Vagina (tissue), 2 donors: ENCODE measurements at places on chromosomes 3 and 15. TPM values are rescaled to one million over a fixed set of nuclear protein-coding genes. Genes with fewer than 3 reads are reported as not detected.
A peak's percentile ranks its signal among the peaks of the same experiment; 100 is the strongest.

- DNase-seq: peak; percentile 93
Observed at GRCh38 chr3:42501321-42501680, 1.1 kb upstream of the VIPR1 start.

DNA sequence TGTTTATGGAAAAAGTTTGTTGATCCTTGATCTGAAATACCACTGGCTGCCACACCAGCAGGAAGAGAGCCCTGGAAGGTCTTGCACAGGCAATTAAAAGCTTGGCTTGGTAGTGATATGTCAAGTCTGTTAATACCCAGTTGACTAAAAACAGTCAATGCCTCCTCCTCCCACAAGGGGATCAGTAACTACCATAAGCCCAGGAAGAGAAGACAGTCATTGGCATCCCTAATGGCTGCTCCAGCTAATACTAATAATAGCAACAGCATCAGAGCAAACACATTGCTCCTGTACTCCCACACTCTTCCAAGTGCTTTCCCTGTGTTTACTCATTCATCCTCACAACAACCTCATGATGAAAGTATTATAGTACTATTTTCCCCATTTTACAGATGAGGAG lies 528.6 kb downstream of the TAFA4 start:
- no peak for DNase-seq

DNA sequence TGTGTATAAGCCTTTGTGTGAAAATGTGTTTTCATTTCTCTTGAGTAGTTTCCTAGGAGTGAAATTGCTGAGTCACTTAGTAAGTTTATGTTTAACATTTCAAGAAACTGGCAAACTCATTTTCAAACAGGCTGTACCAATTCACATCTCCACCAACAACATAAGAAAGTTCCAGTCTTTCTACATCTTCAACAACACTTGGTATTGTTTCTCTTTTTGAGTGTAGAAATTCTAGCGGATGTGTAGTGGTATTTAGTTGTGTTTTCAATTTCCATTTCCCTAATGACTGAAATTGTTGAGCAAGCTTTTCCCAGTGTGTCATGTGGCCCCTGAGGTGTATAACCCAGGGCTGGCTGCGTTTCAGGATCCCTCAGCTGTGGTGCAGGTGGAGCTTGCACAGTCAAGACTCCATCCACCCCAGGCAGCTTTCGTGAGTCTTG lies 258.5 kb downstream of the PDCD6IP start:
- no peak for DNase-seq

- no peak for DNase-seq
Observed at GRCh38 chr15:70439880-70440279, 323.5 kb downstream of the UACA start.

DNA sequence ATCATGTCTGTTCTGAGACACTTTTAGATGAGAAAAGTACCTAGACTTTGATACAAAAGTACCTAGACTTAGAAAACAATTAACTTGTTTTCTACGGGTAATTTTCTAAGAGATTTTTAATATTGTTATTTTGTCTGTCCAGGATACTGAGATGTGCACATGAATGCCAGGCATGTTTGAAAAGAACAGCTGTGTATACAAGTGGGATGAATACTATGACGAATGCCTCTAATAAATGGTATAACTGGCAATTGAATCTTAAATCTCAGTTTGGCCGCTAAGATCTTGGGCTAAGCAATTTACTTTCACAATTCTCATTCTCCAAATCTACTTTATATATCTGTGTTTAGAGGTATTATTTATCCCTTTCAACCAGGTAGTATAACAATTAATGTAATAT lies 207.4 kb downstream of the CBLB start:
- no peak for DNase-seq

Gene POPDC2
- 3.4 TPM for total RNA-seq

Gene FES
- 47.4 TPM for total RNA-seq

DNA sequence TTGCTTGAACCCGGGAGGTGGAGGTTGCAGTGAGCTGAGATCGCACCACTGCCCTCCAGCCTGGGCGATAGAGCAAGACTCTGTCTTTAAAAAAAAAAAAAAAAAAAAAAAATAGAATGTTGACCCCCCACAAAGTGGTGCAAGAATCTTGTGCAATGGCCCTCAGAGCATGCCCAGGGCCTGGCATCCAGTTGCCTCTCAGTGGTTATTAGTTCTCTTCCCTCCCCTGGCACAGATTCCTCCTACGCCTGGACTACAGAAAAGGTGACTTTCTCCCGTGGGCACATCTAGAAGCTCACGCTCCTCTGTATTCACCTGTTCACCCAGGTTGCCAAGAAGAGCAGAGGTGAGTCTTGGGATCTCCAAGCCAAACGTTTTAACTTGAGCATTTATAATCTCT lies 36.7 kb downstream of the ACSBG1 start:
- DNase-seq: no peak

DNA sequence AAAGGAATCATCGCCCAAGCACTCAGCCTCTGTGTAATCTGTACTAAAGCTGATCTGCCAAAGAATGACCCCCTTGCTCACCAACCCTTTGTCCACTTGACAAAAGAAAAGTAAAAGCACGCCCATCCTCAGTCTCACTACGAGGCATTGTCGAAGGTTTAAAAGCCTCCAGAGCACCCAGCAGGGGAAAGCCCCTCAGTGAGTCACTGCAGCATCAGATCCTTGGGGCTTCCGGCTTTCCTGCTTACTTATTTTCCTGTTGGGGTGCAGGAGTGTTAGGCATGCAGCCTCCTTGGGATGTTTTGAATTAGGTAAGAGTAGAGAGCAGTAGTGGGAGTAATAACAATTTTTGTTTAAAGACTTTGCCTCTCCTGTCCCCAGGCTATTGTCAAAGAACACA lies 216.1 kb downstream of the MTHFS start:
- DNase-seq: no peak

DNA sequence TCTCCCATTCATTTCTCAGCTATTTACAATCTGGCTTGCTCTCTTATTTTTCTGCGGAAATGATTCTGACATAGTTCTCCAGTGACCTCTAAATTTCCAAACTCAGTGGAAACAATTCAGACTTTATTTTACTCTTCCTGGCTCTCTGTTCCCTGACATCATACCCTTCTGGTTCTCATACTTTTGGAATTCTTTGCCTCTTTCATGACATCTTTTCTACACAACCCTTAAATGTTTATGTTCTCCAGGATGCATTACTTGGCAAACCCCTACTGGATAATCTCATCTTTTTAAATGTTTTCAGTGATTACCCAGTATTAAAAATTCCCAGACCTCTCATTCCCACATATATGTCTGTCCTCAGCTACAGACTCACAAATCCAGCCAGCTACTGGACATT lies 23.9 kb upstream of the PLSCR4 start:
- DNase-seq: no peak

- DNase-seq: no peak
Observed at GRCh38 chr15:74383286-74383685, 15.8 kb upstream of the CYP11A1 start.

Gene UBAP1L
- total RNA-seq: 5.4 TPM

DNA sequence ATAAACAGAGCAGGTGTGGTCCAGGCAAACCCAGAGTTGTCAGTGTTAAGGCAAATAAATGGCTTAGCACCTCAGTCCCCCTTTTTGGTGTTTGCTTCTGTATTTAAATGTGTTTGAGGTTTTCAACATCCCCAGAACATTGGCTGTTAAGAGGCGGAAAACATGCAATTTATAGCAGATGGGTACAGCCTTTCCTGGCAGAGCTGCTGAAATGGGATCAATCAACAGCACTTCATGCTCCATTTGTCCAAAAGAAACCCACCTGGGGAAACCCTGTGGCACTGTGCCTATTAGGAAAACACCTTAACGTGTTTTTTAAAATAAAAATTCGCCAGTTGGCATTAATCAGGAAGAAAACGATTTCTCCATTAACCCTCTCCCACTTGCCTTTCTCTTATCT lies 135.4 kb downstream of the MCTP2 start:
- DNase-seq: no peak

DNA sequence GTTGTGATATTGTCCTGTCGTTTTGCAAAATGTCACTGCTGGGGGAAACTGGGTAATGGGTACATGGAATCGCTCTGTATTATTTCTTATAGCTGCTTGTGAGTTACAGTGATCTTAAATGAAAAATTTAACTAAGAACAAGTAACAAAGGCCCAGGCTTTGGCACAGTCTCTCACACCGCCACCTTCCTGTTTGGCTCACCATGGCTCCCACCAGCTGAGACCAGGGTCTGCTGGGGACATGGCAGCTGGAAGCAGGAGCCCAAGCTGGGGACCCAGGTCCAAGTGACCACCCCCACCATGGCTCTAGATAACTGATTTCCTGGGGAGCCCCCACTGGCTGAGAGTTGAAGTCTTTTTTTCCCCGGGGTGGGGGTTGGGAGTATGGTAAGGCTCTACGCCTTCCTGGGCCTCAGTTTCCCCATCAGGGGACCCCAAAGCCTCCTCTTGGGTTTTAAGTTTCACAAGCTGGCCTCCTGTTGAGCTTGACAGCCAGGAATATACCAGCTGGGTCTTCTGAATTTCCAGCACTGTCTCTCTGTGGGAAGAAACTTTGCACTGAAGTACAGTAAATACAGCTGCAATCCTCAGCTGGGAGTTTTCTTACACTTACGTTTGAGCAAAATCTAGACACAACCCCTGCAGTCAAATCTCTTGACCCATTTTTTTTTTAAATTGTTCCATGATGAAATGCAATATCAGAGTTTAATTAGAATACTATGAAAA lies 26.1 kb downstream of the ABTB1 start:
- DNase-seq: no peak

- no peak for DNase-seq
Observed at GRCh38 chr3:105362021-105362665, 4.6 kb upstream of the ALCAM start.

DNA sequence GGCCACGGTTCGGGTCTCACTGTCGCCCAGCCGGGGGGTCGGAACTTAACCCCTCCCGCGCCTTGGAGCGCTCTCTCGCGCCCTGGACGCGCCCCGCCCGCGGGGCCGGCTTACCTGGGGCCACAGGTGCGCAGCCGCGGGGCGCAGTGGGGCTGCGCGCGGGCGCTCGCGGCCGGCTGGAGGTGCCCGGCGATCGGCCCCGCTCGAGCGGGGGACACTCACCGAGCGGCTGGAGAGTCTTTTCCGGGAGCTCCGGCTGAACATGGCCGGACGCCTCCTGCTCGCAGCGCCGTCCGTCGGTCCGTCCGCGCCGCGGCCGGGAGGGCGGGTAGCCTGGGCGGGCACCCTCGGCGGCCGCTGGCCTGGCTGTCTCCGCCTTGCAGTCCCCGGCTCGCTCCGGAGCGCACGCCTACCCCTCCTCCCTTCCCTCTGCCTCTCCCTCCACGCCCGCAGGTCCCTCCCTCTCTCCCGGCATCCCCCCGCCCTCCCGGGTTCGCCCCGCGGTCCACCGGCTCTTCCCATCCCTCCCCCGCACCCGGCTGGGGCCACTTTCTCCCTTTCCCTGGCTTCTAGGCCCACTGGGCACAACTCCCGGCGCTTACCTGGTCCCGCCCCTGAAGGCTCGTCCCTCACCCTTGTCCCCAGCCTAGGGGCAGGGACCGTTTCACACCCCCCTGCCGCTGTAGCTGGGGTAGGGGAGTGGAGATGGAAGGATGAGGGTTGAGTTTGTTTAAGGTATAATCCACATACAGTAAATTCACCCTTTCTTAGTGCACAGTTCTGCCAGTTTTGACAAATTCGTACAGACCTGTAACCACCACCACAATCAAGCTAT lies 220.1 kb upstream of the PRICKLE2 start:
- DNase-seq: no peak

DNA sequence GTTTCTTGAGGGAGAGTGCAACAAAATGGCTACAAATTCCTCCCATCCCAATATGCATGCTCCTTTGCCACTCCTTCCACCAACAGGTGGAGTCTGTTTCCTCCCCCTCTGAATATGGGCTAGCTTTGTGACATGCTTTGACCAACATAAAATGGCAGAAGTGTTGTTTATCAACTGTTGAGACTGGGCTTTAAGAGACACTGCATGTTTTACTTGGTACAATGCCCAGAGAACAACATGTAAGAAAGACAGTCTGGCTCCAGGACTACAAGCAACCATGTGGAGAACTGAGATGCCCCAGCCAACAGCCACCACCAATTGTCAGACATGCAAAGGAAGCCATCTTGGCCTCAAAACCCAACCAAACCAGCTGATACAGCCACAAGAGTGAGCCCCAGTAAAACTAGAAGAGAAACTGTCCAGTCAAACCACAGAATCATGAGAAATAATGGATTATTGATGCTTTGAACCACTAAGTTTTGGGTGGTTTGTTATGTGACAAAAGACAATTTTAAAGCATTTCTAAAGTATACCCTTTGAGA lies 40.5 kb downstream of the NUDT16 start:
- DNase-seq: no peak

Gene NEK10
- not detected for total RNA-seq

GRCh38 chr3:60854791-60855190 lies 396.5 kb downstream of the FHIT start:
- no peak for DNase-seq

Gene KLHL18
- 10.1 TPM for total RNA-seq

Gene GPR149
- total RNA-seq: not detected

- no peak for DNase-seq
Observed at GRCh38 chr3:187623285-187623814, 46.8 kb downstream of the SST start.

Gene RBPMS2
- total RNA-seq: 3.7 TPM

- no peak for DNase-seq
Observed at GRCh38 chr3:87798567-87798947, 260.2 kb downstream of the CGGBP1 start.

Gene ISLR
- total RNA-seq: 208 TPM

GRCh38 chr15:55683376-55683775 lies 59.6 kb downstream of the PRTG start:
- no peak for DNase-seq

GRCh38 chr3:99647081-99647480 lies 8.7 kb downstream of the COL8A1 start:
- DNase-seq: no peak

DNA sequence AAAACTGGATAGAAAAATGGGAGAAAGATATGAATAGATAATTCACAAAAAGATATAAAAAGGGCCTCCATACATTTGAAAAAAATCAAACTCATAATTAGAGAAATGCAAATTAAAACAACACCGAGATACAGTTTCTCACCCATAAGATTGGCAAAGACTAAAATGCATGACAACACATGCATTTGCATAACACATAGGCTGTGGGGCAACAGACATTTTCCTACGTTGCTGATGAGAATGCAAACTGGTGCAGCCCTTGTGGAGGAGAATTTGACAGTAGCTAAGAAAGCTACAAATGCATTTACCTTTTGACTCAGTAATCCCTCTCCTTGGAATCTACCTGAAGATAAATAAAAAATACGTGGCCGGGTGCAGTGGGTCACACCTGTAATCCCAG lies 11.4 kb upstream of the CAND2 start:
- no peak for DNase-seq
